ENCODE measurements at places on chromosomes 5 and 9.

GRCh38 chr5:157913575-157913974 lies 54.6 kb upstream of the CLINT1 start:
- no peak overlapping the region for H3K27ac ChIP-seq
- H3K36me3 ChIP-seq, result no peaks in the 10 kb centered on the region
- H3K4me3 ChIP-seq, result no peak overlapping the region

- no peak overlapping the region for H3K4me3 ChIP-seq
- no peaks in the 10 kb centered on the region for H3K4me1 ChIP-seq
- H3K27me3 ChIP-seq, result no peaks in the 10 kb centered on the region
- H3K36me3 ChIP-seq, result no peaks in the 10 kb centered on the region
Observed at GRCh38 chr5:159944056-159944600, 27.8 kb downstream of the ADRA1B start.

GRCh38 chr5:135724617-135725016 lies 109.8 kb upstream of the SLC25A48 start:
- H3K27ac ChIP-seq, result no peak overlapping the region
- no peaks in the 10 kb centered on the region for H3K36me3 ChIP-seq
- no peaks in the 10 kb centered on the region for H3K27me3 ChIP-seq
- no peaks in the 10 kb centered on the region for H3K4me1 ChIP-seq
- no peak for DNase-seq

DNA sequence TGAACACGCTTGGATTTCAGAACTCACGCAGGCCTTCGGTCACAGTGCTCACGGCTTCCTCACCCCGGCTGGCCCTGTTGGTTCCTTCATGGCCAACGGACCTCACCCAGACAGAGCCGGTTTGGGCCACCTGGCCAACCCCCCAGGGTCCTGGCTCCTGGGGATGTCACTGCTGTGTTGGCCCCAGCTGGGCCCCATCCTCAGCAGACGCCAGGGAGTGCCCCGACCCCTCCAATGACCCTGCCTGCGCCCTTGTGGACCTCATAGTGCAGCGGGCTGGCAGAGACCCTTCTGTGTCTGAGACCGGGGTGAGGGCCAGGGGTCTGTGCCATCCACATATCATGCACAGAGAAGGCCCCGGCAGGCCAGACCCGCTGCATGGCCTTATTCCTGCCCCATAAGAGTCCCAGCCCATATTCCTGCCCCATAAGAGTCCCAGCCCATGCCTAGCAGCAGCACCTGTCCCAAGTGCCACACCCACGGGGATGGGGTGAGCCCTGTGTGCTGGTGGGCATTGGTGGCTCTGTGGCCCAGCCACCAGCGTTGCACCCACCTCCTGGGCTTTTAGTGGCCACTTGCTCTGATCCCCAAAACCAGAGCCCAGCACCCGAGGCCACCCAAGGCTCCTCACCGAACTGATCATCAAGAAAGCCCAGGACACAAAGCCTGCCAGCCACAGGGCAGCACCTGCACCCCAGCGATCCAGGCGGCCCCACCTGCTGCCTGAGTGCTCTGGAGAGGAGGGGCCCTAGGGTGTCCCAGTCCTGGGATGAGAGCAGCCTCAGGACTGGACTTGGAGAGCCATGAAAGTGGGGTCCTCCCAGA lies 1.3 kb upstream of the LPCAT1 start:
- H3K27ac ChIP-seq, result no peak overlapping the region
- H3K27me3 ChIP-seq, result no peaks in the 10 kb centered on the region
- H3K36me3 ChIP-seq, result peaks cover 8% of the 10 kb centered on the region
- no peak overlapping the region for H3K4me3 ChIP-seq

- H3K36me3 ChIP-seq, result no peaks in the 10 kb centered on the region
- no peaks in the 10 kb centered on the region for H3K27me3 ChIP-seq
- no peak overlapping the region for H3K27ac ChIP-seq
- no peak overlapping the region for H3K4me3 ChIP-seq
- H3K4me1 ChIP-seq, result no peaks in the 10 kb centered on the region
Observed at GRCh38 chr5:174617285-174617684, 107.1 kb upstream of the MSX2 start.

Data from thymus (tissue), 14 donors.